GM23248 (cell line): ENCODE measurements at places on chromosomes 16 and 17. TPM values are rescaled to one million over a fixed set of nuclear protein-coding genes. Genes with fewer than 3 reads are reported as not detected.

Gene BLTP2
- total RNA-seq: 145 and 155 TPM in 2 replicates

Gene FKBP10
- 750 and 759 TPM in 2 replicates for total RNA-seq

Gene TAC4
- total RNA-seq: not detected in 2 replicates

Gene NTN1
- 0.11 TPM in 1 of 2 replicates, not detected in the other for total RNA-seq

Gene SOX15
- 3.9 TPM in 1 of 2 replicates, not detected in the other for total RNA-seq

Gene DRC3
- total RNA-seq: 1.0 and 3.6 TPM in 2 replicates

Gene CES5A
- not detected in 2 replicates for total RNA-seq

Gene CLEC19A
- not detected in 2 replicates for total RNA-seq

Gene SEZ6
- not detected in 2 replicates for total RNA-seq

Gene USP6
- not detected in 2 replicates for total RNA-seq

Gene ABCC6
- not detected in 2 replicates for total RNA-seq

Gene CBX2
- 0.11 and 0.13 TPM in 2 replicates for total RNA-seq

Gene ACSM2A
- total RNA-seq: not detected in 2 replicates

Gene PPP1R27
- total RNA-seq: not detected in 2 replicates

Gene KRTAP17-1
- not detected in 2 replicates for total RNA-seq
